Activated CD4-positive, alpha-beta T cell treated with anti-CD3 and anti-CD28 coated beads for 36 hours (primary cell): ENCODE measurements at places on chromosomes 11 and 22. TPM values are rescaled to one million over a fixed set of nuclear protein-coding genes. Genes with fewer than 3 reads are reported as not detected.

- H3K36me3 ChIP-seq, result no peaks in the 10 kb centered on the region
- H3K27me3 ChIP-seq, result no peaks in the 10 kb centered on the region
- no peaks in the 10 kb centered on the region for H3K4me1 ChIP-seq
- no peak for DNase-seq
Observed at GRCh38 chr11:26096451-26096850, 235.5 kb upstream of the ANO3 start.

- no peaks in the 10 kb centered on the region for H3K36me3 ChIP-seq
- H3K4me1 ChIP-seq, result peaks cover 5% of the 10 kb centered on the region
- no peak for DNase-seq
- peaks cover 9% of the 10 kb centered on the region for H3K27me3 ChIP-seq
Observed at GRCh38 chr11:134579724-134580609, 167.9 kb upstream of the B3GAT1 start.

DNA sequence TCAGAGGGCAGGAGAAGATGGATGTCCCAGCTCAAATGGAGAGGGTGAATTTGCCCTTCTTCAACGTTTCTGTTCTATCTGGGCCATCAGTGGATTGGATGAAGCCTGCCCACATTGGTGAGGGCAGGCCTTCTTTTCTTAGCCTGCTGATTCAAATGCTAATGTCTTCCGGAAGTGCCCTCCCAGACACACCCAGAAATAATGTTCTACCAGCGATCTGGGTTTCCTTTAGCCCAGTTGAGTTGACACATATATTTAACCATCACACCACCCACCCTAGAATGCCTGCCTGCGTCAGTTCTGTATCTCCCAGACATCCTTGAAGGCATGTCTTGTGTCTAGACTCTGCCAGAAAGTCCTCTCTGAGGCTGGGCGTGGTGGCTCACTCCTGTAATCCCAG lies 34.7 kb downstream of the CACNG2 start:
- peaks cover 23% of the 10 kb centered on the region for H3K27me3 ChIP-seq
- no peak overlapping the region for H3K27ac ChIP-seq
- H3K36me3 ChIP-seq, result no peaks in the 10 kb centered on the region
- no peak overlapping the region for H3K4me3 ChIP-seq
- no peak for DNase-seq
- no peaks in the 10 kb centered on the region for H3K4me1 ChIP-seq

- H3K4me1 ChIP-seq, result no peaks in the 10 kb centered on the region
- H3K36me3 ChIP-seq, result no peaks in the 10 kb centered on the region
- DNase-seq, result peak; percentile 26
Observed at GRCh38 chr11:63212742-63213141, 30.7 kb downstream of the SLC22A25 start.

DNA sequence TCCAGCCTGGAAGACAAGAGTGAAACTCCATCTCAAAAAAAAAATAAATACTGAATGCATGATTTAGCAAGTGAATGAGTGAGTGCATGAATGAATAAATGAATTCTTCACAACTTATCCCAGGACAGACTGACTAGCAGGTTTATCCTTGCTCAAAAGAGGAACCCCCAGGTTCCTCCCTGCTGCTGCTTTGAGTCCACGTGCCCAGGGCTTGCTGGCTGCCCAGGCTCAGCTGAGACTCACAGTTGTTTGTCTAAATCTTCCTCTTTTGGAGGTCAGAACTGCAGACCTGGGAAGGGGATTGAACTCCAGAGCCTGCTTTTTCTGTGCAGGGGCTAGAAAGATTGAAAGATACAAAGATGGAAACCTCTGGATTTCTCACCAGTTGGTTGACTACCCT lies 117.4 kb upstream of the TMEM45B start:
- H3K4me1 ChIP-seq, result peaks cover 5% of the 10 kb centered on the region
- no peaks in the 10 kb centered on the region for H3K36me3 ChIP-seq
- H3K27ac ChIP-seq, result no peak overlapping the region
- no peak for DNase-seq
- peaks cover 4% of the 10 kb centered on the region for H3K27me3 ChIP-seq

DNA sequence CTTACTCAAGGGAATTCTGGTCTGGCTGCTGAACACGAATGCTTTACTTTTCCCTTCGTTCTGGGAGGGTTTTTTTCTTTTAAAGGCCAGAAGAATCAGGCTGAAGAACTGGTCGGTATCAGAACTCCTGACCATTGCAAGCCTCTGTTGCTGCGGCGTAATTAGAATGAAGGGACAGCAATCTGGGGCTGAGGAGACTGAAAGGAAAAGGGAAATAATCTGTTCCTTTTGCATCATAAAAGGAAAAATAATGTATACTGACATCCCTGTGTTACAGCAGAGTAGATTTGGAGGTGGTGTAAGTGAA lies 670 bp downstream of the SC5D start:
- DNase-seq, result no peak
- peak overlapping the region; percentile 91 for H3K27ac ChIP-seq
- H3K36me3 ChIP-seq, result peaks cover 6% of the 10 kb centered on the region
- peaks cover 38% of the 10 kb centered on the region for H3K4me1 ChIP-seq
- no peaks in the 10 kb centered on the region for H3K27me3 ChIP-seq

- DNase-seq, result no peak
- no peak overlapping the region for H3K27ac ChIP-seq
- no peaks in the 10 kb centered on the region for H3K36me3 ChIP-seq
Observed at GRCh38 chr11:61924064-61924455, 6.7 kb upstream of the RAB3IL1 start.

DNA sequence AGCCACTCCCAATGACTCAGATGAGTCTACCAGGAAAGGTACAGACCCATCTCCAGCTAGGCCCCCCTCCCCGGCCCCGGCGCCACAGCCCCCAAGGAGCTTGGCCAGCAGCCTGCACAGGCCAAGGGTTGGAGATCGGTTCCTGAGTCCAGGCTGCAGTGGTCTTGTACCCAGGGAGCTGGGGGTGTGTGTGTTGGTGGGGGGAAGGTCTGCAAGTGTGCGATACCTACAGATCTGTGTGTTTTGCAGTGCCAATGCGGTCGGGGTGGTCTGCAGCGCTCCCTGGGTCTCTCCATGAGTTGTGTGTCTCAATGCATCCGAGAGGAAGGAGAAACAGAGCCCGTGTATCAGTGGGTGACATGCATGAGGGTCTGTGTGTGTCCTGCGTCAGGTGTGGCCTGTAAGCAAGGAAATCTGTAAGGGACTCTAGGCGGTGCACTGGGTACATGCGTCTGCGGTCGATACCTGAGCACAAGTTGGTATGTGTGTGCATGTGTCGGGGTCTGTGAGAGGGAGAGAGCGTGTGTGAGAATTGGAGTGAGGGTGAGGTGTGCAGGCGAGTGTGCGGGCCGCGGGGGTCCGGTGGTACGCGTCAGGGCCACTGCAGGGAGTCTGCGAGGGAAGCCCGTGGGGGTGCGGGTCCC lies 645 bp downstream of the CDC42BPG start:
- DNase-seq, result no peak
- H3K36me3 ChIP-seq, result no peaks in the 10 kb centered on the region
- H3K4me3 ChIP-seq, result peak overlapping the region; percentile 57
- H3K27ac ChIP-seq, result no peak overlapping the region

DNA sequence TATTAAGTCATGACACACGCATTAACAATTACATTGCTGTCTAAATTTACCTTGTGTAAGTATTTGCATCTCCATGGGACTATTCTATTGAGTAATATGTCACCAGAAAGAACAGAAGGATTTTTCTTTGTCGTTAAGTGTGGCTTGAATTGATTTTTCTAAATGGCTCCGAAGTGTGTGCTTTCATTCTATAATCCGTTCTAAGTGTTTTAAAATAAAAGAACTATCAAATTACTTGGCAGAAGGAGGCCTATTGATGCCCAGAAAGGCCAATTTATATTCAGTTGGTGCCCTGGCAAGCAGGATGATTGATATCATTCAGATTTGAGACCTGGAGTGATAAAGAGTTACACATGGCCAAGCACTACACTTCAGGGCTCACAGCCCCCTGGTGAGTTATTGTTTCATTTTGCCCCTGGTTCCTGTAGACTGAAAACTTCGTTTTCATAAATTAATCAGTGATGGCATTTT lies 538.9 kb upstream of the ANO5 start:
- no peak for DNase-seq
- H3K4me3 ChIP-seq, result no peak overlapping the region
- no peak overlapping the region for H3K27ac ChIP-seq
- peaks cover 2% of the 10 kb centered on the region for H3K4me1 ChIP-seq
- no peaks in the 10 kb centered on the region for H3K27me3 ChIP-seq
- no peaks in the 10 kb centered on the region for H3K36me3 ChIP-seq

DNA sequence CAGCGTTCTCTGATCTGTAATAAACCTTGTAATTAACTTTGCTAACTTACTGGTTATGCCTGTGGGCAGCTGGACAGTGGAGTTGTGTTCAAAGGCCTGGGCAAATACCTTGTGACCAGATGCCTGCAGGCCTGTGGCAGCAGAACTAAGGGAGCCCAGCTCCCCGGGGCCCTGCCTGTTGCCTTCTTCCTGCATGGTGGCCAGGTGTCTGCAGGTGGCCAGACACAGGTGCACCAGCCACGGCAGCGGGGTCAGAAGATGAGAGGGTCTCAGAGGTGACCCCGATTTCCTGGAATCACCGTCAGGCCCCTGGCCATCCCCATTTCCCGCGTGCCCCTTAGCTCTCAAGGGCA lies 127.2 kb downstream of the OSBP2 start:
- H3K36me3 ChIP-seq, result no peaks in the 10 kb centered on the region
- H3K27ac ChIP-seq, result no peak overlapping the region
- H3K4me1 ChIP-seq, result peaks cover 7% of the 10 kb centered on the region
- no peak for DNase-seq
- no peak overlapping the region for H3K4me3 ChIP-seq

DNA sequence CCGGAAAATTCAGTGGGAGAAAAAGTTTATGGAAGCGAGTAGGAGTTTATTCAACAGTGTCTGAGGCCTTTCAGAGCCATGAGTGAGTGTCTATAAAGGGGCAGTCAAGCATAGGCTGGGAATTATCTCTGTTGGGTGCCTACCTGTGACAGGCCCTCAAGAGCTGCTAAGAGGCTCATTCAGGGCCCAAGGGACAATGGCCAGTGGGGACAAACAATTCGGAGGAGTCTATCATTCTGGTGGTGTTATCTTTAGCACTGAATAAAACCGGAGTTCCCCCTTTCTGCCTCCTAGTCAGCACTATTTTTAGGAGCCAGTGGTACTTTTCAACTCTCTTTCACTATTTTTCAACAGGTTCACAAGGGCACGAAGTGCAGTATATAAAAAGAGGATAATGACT lies 89.5 kb upstream of the HTATIP2 start:
- no peak overlapping the region for H3K4me3 ChIP-seq
- H3K27me3 ChIP-seq, result peaks cover 11% of the 10 kb centered on the region
- H3K36me3 ChIP-seq, result no peaks in the 10 kb centered on the region
- H3K4me1 ChIP-seq, result no peaks in the 10 kb centered on the region
- no peak overlapping the region for H3K27ac ChIP-seq

DNA sequence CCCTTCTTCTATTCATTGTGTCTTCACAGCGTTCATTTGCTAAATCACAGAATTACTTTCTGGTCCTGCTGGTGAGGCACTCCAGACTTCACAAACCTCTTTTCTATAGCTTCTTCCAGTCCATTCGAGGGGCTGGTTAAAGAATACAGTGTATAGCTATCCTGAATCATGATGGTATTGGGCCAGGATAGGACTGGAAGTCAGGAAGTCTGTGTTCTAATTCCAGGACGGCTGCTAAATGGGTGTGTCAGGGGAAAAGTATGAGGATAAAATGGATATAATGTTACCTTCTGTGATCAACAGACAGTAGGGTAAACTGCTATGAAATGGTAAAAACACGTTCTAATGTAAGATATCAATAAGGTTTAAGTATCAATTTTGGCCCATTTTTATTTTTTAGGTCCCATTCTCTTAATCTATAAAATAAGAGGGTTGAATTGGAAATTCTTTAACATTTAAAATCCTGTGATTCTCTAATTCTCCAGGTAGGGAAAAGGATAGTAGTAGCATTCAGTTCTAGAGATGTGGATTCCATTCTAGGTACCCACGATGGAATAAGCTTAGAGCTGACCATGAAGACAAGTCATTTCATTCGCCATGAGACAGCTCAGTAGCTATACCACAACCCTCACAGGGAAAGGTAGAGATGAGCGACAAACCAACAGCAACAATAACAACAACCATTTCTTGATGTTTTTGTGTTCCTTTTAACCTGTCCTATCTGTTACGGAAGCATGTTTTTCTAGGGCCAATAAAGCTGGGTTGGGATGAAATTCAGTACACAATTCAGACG lies 96.1 kb downstream of the SLC1A2 start:
- H3K27me3 ChIP-seq, result no peaks in the 10 kb centered on the region
- no peak overlapping the region for H3K27ac ChIP-seq
- H3K36me3 ChIP-seq, result peaks cover 3% of the 10 kb centered on the region
- no peak overlapping the region for H3K4me3 ChIP-seq
- H3K4me1 ChIP-seq, result peaks cover 25% of the 10 kb centered on the region
- DNase-seq, result no peak

DNA sequence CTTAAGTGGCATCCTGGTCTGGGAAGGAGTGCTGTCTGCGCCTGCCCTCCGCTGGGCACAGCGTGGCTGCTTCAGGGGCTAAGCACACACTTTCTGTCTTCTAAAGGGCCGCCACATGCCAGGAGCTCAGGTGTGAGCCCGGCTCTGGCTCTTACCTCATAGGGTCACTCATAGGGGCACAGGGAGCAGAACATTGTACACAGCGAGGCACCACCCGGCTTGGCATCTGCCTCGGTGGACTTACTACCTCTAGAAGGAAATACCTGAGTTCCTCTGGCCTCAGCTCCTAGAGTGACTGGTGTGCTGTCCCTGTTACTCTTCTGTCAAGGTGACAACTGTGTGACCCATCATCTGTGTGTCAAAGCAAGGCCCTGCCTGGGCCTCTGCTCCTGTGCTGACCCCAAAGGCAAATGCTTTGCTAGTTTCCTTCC lies 13.4 kb downstream of the NEAT1 start:
- peak overlapping the region; percentile 29 for H3K27ac ChIP-seq
- no peak overlapping the region for H3K4me3 ChIP-seq
- H3K4me1 ChIP-seq, result peaks cover 87% of the 10 kb centered on the region
- no peaks in the 10 kb centered on the region for H3K27me3 ChIP-seq

DNA sequence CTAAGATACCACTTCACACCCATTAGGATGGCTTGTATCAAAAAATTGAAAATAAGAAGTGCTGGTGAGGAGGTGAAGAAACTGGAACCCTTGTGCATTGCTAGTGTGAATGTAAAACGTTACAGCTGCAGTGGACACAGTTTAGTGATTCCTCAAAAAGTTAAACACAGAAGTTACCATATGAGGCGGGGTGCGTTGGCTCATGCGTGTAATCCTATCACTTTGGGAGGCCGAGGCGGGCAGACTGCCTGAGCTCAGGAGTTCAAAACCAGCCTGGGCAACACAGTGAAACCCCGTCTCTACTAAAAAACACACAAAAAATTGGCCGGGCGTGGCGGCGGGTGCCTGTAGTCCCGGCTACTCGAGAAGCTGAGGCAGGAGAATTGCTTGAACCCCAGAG lies 43.5 kb downstream of the SGSM3 start:
- H3K27me3 ChIP-seq, result no peaks in the 10 kb centered on the region
- H3K4me3 ChIP-seq, result no peak overlapping the region
- peaks cover 20% of the 10 kb centered on the region for H3K4me1 ChIP-seq
- peaks cover 26% of the 10 kb centered on the region for H3K36me3 ChIP-seq
- H3K27ac ChIP-seq, result peak overlapping the region; percentile 55

GRCh38 chr11:73184953-73185671 lies 33.0 kb upstream of the P2RY2 start:
- H3K36me3 ChIP-seq, result no peaks in the 10 kb centered on the region
- peaks cover 6% of the 10 kb centered on the region for H3K4me1 ChIP-seq
- no peak overlapping the region for H3K27ac ChIP-seq
- peak overlapping the region; percentile 40 for H3K4me3 ChIP-seq

NEFH gene
- 2.1 TPM for total RNA-seq

SMC1B gene
- total RNA-seq, result 0.62 TPM

TCP11L1 gene
- 8.8 TPM for total RNA-seq

MGAT3 gene
- total RNA-seq, result 0.18 TPM

LIF gene
- total RNA-seq, result 105 TPM

DDX25 gene
- not detected for total RNA-seq

PLA2G6 gene
- total RNA-seq, result 54.0 TPM

CCDC81 gene
- total RNA-seq, result 0.82 TPM

QSER1 gene
- total RNA-seq, result 16.6 TPM

APOL3 gene
- total RNA-seq, result 50.6 TPM

SMTNL1 gene
- not detected for total RNA-seq

TUG1 gene
- 46.8 TPM for total RNA-seq
